Hindlimb muscle (tissue), 1 donor: ENCODE measurements at places on chromosomes 3 and 15.

GRCh38 chr3:50167841-50168209 is 12.7 kb downstream of the SEMA3F start:
- no peak for DNase-seq

- DNase-seq = no peak
Observed at GRCh38 chr3:100898681-100899080, 94.5 kb downstream of the ABI3BP start.

GRCh38 chr3:55571913-55572312 is 84.8 kb upstream of the WNT5A start:
- no peak for DNase-seq

- DNase-seq = no peak
Observed at GRCh38 chr3:30082652-30083051, 523.7 kb upstream of the TGFBR2 start.

GRCh38 chr3:21526461-21526860 is 224.5 kb downstream of the ZNF385D start:
- no peak for DNase-seq

DNA sequence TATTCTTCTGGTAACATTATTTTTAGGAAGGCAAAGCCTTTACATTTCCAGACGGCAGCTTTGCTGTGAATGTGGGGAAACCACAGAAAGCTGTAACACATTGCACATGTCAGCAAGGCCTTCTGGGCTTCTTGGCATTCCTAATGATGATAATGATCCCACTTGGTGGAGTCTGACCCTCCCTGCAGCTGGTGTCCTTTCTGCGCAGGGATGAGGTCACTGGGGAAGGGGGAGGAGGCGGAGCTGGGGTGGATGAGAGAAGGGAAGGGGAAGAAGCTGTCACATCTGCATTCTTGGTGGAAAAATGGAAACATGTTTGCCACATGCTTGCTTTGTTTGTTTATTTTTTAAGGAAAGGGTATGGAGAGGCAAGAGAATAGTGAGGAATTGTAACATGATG is 68.6 kb downstream of the FILIP1L start:
- peak; percentile 87 for DNase-seq
